Stimulated activated CD8-positive, alpha-beta memory T cell treated with anti-CD3 and anti-CD28 coated beads, Interleukin-15, amount 100 ng/mL, for 24 hours (primary cell): ENCODE measurements at places on chromosomes 3 and 15.

GRCh38 chr3:29178809-29179793 is 101.8 kb upstream of the RBMS3 start:
- DNase-seq, result no peak

DNA sequence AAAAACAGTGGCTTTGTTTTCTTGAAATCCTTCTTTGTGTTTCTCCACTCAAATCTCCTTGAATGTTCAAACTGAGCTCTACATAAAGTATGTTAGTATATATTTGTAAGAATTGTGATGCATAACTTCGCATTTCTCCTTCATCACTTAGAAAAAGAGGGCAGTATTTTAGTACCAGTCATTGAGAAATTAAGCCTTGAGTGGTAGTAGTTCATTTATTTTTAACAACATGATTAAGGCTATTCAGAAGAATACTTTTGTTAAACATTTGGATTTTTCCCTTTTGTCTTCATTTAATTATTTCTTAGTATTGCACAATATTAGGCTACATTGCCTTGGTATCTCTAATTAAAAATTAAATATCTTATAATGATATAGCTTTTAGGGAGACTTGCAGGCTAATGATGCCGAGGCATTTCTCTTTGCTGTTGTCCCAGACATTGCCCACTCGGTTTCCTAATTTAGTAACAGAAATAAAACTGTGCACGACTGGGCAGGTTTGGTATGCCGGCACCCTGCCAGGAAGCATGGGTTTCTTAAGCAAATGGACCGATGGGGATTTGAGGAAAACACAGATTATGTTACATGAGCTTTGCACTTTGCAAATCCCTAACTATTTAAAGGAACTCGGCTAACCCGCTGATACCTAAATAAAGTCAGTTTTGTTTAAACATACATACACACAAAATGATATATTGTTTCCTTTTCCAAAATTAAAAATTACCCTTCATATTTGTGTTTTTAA is 54.7 kb downstream of the LRRC28 start:
- DNase-seq, result no peak

DNA sequence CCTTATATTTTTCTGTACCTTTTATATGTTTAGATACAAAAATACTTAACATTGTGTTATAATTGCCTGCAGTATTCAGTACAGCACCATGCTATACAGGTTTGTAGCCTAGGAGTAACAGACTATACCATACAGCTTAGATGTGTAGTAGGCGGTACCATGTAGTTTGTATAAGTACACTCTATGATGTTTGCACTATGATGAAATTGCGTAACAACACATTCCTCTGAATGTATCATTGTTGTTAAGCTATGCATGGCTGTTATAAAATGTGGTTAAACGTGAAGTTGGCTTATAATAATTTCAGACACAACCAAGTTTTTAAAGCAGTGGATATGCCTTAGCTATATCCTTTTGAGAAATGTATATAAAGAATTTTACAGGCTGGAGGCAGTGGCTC is 328.3 kb downstream of the PLCL2 start:
- DNase-seq, result no peak

DNA sequence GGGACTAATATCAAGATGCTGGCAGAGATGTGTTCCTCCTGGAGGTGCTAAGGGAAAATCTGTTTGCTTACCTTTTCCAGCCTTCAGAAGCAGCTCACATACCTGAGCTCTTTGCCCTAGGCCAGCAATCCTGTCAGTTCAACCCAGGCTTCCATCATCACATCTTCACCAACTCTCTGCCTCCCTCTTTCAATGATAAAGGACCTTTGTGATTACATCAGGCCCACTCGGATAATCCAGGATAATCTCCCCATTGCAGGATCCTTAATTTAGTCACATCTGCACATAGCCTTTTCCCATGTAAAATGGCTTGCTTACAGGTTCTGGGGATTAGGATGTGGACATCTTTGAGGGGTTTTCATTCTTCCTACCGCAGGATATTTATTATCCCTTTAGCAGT is 58.3 kb downstream of the NSUN3 start:
- DNase-seq, result no peak

- no peak for DNase-seq
Observed at GRCh38 chr15:28130651-28131050, 31.5 kb upstream of the OCA2 start.
